Dermis microvascular lymphatic vessel endothelial cell (primary cell): ENCODE measurements at places on chromosomes 11 and 22. TPM values are rescaled to one million over a fixed set of nuclear protein-coding genes. Genes with fewer than 3 reads are reported as not detected.

SCT gene
- total RNA-seq = not detected in 2 replicates

SLC25A45 gene
- 1.6 and 1.7 TPM in 2 replicates for total RNA-seq

LRP4 gene
- 0.76 and 0.77 TPM in 2 replicates for total RNA-seq

TMPRSS13 gene
- total RNA-seq = not detected in 2 replicates

CNIH2 gene
- 0.25 TPM in 1 of 2 replicates, not detected in the other for total RNA-seq

CEP126 gene
- total RNA-seq = 0.25 and 0.51 TPM in 2 replicates

DGCR6L gene
- total RNA-seq = 33.9 and 59.7 TPM in 2 replicates

ZDHHC5 gene
- 29.7 and 42.1 TPM in 2 replicates for total RNA-seq

SLC5A12 gene
- not detected in 2 replicates for total RNA-seq

GRM5 gene
- total RNA-seq = under 0.01 TPM in 2 replicates
